Activated T-cell treated with anti-CD3 and anti-CD28 coated beads, Interleukin-2, amount 50 U/mL, for 1 hour (primary cell): ENCODE measurements at places on chromosomes 3 and 15.

GRCh38 chr3:102972350-102972749 is 537.5 kb downstream of the ZPLD1 start:
- no peak for DNase-seq

- no peak for DNase-seq
These were observed 21.5 kb downstream of the SLC6A20 start for GRCh38 chr3:45774581-45775521.

- no peak for DNase-seq
These were observed 310.4 kb downstream of the PLCL2 start for GRCh38 chr3:17195192-17195611.

DNA sequence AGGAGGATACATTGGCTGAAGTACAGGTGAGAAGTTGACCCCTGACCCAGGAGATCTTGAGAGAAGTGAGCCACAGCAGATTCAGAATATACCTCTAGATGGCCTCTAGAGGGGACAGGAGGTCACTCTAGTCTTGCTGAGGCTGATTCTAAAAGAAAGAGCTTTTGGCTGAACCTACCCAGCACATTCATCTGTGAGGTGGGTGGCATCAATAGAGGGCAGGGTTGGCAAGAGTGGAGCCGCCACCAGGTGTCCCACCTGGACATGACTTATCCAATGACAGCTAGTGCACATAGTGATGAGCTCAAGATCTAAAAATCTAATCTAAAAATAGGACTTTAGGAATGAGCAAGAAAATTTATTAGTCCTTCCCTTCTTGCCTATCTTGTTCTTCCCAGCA is 51.6 kb downstream of the CYP19A1 start:
- no peak for DNase-seq

DNA sequence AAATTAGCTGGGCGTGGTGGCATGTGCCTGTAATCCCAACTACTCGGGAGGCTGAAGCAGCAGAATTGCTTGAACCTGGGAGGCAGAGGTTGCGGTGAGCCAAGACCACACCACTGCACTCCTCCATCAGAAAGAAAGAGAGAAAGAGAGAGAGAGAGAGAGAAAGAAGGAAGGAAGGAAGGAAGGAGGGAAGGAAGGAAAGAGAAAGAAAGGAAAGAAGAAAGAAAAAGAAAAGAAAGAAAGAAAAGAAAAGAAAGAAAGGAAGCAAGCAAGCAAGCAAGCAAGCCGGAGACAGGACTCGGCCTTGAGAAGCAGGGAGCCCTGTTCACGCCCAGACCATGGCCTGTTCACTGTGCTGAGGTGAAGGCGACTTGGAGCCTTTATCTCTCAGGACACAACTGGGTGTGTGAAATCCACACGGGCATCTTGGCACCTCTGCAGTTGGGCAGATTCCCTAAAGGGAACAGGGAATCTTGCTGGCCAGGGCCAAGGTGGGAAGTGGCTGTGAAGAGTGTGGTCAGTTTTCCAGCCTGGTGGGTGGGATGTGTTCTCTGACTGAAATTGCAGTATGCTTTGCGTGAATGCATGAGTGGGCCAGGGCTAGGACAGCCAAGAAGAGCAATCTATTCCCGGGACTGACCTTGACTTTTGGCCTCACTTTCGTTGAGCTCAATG is 90.3 kb downstream of the CORO2B start:
- no peak for DNase-seq

GRCh38 chr15:89776274-89777072 is at the start of gene MESP2:
MESP2 (plus strand) TSS chr15:89776332; CDS start chr15:89776358, 26 bp downstream.
- peak; percentile 56 for DNase-seq

- DNase-seq: peak; percentile 47
These were observed 769 bp downstream of the C2CD4A start for GRCh38 chr15:62067448-62068044.

GRCh38 chr3:133413161-133414020 is 13.5 kb downstream of the BFSP2 start:
- DNase-seq: no peak
